Activated CD4-positive, alpha-beta T cell treated with anti-CD3 and anti-CD28 coated beads for 1 hour (primary cell): ENCODE measurements at places on chromosomes 12 and 14.

DNA sequence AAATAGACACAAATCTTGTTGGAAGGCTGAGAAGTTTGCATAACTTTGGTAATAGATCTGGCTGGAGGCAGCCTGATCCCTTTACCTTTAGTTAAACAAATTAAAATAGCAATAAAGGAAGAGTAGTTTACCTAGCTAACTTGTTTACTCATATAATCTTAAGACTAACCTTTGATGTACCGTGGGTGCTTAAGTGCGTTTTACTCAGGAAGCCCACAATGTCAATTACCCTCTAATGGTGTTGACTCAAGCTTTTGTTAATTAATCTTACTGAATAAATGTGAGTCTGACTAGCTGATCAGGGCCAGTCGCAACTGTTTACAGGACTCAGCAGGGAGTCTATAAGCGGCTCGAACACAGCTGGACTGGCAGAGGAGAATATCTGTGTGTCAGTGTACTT is 51.5 kb downstream of the FAR2 start:
- no peak for DNase-seq

GRCh38 chr14:51963286-51963685 is 26.1 kb upstream of the RTRAF start:
- DNase-seq = no peak

GRCh38 chr14:68459480-68460136 is 333.3 kb downstream of the ZFP36L1 start:
- DNase-seq = no peak

DNA sequence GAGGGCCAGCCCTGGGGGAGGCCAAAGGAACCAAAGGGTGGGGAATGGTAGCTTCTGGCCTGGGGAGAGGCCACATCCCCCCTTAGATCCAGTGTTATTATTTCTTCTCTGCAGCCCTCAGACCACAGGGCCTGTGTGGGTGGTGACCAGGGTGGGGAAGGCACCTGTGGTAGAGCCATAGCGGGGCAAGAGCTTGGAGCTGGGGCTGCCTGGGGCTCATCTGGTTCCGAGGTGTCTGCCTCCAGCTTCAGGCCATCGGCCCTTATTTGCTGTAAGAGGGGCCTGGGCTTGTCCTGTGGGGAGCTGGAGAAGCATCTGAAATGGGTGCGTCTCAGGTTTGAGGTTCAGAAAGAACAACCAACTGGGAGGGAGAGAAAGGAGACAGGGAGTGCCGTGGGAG is 2.1 kb upstream of the B3GNT4 start:
- DNase-seq = no peak

DNA sequence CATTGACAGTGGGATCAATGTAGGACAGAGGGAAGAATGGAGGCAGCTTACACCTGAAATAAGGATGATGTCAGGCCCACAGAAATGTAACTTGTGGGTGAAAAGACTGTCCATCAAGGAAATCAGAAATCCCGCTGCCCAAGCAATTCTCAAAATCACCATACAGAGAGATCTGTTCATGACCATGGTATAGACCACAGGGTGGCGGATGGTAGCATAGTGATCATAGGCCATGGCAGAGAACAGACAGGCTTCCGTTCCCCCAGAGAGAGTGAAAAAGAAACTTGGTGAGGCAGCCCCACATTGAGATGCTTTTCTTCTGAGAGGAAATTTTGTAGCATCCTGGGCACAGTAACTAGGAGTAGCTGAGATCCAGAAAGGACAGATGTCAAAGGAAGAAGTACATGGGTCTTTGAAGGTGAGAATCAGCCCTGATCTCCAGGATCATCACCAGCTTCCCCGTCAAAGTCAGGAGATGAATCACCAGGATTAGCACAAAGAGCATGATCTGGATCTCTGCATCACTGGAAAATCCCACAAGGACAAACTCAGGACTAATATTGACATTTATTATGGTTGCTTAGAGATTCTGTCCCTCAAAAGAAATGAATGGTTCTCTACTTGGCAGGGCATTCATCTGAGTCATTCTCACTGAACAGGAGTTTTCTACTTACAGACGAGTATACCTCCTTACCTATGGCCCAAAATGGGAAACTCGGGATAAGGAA is 5.5 kb upstream of the ZNF641 start:
- DNase-seq = no peak

DNA sequence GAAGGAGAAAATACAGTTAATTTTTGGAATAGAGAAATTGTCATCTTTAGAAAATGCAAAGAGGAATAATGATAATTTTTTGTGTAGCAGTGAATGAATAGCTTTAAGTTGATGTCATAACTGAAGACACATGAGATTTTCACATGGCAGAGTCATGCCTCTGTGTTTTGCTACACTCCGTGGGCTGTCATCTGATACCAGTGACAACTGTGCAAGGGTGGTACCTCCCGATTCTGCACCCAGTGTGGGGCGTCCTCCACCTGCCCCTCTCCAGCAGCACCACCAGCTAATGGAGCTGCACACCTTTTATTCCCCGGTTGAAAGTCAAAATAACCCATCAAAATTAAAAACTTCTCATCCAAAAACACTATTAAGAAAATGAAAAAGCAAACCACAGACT is 47.2 kb downstream of the ANKRD9 start:
- no peak for DNase-seq

DNA sequence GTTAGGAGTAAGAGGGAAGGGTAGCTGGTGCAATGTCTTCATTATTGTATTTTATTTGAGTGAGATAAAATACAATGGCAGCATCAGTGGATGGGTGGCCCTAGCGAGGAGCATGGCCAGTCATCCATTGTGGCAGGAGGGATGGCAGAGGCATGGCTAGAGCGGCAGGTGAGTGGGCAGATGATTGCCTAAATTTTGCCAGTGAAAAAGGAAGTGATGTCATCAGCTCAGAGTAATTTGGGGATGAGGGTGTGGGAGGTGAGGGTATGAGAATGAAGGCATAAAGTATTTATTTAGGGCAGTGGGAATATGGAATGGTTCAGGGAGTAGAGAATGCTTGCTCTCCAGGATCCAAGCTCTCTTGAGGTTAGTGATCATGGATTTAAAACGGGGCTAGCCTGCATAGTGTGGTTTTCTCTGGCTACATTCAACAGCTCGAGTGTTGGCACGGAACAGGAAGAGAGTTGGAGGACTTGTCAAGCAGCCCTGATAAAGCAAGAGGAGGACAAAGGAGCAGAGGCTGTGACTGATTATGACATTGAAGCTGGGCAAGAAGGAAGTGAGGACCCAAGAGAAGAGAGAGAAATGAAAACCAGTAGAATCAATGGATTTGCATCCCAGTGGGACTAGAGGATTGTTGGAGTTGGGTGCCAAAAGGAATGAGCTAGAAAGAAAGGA is 18.7 kb upstream of the SERPINA6 start:
- no peak for DNase-seq

DNA sequence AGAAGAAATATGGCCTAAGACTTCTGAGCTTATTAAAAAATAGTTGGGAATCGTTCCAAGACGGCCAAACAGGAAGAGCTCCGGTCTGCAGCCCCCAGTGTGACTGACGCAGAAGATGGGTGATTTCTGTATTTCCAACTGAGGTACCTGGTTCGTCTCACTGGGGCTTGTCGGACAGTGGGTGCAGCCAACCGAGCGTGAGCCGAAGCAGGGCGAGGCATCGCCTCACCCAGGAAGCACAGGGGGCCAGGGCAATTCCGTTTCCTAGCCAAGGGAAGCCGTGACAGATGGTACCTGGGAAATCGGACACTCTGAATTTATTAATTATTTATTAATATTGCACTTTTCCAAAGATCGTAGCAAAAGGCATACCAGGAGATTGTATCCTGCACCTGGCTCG is 857.8 kb downstream of the C12orf50 start:
- DNase-seq = no peak

- no peak for DNase-seq
Measured at GRCh38 chr12:26786491-26786864, 46.5 kb downstream of the ITPR2 start.

GRCh38 chr14:64109819-64110554 is 184.2 kb downstream of the ESR2 start:
- DNase-seq = no peak

DNA sequence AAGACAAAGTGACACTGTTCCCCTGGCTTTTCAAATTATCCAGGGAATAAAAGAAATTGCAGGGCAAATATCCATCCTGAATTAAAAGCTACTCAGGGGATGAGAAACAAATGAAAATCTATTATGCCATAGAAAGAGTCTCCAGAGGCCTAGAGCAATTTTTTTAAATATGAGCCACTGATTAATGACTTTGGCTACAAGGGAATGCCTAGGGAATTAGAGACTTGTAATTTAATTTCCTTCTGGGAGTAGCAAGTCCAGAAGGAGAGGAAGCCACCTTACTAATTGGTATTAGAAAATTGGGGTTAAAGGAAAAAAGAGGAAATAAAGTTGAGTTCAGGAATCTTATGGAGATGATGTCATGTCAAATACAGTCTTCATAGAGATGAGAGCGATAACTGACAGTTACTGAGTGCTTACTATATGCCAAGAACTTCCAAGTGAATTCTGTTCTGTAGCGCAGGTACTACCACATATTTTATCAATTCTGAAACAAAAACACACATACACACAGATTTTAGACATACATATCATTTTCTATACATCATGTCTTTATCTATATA is 304.4 kb downstream of the DUSP6 start:
- DNase-seq = no peak

- DNase-seq = no peak
Measured at GRCh38 chr14:51487848-51488247, 163.9 kb upstream of the FRMD6 start.

DNA sequence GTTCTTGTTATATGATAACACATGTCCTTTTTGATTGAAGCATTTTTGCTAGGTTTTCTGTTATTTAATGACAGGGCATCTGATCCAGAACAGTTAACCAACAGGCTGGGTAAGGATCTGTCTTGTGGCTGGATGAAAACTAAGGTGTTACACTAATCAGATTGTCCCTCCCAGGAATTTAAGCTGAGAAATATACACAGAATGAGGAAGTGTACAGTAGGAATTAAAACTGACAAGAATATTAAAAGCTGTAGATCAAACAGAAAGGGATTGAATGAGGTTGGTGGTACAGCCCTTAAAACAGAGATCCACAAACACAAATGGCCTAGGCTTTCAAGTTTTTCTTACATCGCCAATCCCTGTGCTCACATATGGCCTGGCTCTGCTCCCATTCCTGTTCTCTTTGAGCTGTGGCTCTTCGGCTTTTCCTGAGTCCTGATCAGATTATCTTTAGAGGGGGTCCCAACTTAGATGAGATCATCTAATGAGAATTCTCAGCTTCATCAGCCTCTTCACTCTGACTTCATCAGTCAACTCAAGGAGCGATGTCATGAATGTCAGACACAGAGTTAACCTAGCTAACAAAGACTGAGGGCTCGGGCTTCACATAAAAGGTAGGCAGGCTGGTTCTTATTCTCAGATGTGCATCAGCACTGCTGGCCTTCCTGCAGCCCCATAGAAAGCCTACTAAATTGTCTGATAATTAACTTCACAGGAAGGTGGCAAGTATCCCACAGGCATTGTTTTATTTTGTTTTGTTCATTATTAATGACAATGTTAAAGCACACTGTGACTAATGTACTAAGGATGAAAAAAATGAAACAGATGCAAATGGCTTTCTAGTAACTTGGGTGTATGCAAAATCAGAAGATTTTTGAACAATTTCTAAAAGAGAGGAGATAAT is 11.4 kb downstream of the PYGL start:
- no peak for DNase-seq

GRCh38 chr12:124745891-124746570 is 117.6 kb downstream of the SCARB1 start:
- no peak for DNase-seq

- DNase-seq = no peak
Measured at GRCh38 chr12:62082448-62082847, 177.8 kb upstream of the USP15 start.

DNA sequence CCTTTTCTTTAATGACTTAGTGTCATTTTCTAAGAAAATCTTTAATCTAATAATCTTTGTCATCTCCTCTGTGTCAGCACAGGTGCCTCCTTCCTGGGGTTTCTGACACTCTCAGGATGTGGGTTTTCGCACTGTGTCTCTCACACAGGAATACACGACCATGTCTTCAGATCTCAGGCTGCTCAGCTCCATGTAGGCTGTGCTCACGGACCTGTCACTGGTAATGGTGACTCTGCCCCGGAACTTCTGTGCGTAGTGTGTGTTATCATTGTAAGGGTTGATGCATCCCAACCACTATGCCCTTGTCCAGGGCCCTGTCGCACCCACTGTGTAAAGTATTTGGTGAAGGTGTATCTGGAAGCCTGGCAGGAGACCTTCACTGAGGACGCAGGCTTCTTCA is 647.8 kb downstream of the TMEM121 start:
- peak; percentile 30 for DNase-seq

DNA sequence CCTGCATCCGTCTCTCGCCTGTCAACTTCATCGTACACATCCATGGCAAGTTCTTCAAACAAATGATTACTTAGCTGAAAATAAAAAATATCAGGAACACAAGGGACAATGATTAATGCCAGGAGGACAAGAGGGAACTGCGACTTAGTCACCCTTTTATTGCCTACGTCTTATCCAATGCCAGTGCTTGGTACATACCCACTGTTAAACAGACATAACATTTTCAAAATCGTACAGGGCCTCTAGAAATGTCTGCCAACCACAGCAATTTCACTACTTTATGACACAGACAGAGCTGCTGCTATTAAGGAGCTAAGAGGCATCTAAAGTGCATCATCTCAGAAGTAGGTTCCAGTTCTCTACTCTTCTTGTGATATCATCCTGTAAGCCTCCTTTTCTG is 34.6 kb downstream of the GIT2 start:
- no peak for DNase-seq

DNA sequence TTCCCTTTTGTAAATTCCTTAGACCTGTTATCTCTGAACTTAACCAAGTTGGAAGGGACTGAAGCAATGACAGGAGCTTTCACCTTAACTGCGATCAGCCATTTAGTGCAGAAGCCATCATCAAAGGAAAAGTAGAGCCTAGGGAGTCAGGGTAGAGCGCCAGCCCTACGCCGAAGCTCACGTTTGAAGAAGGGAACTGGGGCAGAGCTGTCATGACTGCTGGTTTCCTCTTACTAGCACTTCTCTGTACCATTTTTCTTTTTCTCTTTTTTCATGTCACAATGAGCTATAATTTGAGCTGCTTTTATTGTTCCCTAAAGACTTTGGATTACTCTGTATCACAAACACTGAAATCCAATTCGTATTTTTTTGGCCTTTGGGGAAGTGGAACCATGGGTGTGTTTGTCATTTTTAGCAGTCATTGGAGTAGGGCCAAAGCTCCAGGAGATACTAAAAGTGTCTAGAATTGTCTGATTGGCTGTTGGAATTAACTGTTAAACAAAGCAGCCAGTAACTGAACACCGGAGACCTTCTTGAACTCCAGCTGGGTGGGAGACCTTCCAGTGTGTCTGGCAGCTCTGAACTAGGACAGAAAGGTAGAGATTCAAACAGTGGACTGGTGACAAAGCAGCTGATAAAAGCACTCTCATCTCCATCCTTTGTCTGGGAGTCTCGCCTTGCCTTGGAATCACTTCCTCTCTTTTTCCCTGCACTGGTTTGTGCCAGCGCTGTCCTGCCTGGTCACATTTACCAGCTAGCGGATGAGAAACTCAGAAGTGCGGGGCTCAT is 9.1 kb downstream of the MTRFR start:
- no peak for DNase-seq
